ENCODE measurements at places on chromosomes 7 and 10.

DNA sequence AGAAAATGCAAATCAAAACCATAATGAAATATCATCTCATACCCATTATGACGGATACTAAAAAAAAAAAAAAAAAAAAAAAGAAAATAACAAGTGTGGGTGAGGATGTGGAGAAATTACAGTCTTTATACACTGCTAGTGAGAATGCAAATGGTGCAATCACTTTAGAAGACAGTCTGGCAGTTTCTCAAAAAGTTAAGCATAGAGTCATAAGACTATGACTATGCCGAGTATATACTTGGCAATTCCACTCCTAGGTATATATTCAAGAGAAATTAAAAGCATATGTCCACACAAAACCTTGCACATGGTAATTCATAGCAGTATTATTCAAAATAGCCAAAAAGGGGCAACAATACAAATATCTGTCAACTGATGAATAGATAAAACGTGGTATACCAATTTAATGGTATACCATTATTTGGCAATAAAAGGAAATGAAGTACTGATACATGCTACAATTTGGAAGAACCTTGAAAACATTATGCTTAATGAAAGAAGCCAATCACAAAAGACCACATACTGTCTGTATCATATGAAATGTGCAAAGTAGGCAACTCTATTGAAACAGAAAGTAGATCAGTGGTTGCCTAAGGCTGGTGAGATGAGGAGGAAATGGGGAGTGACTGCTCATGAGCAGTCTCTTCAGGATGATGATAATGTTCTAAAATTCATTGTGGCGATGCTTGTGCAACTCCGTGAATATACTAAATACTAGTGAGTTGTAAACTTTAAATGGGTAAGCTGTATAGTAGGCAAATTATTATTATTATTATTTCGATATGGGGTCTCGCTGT is 90.1 kb upstream of the NANOS1 start:
- no peak for DNase-seq

DNA sequence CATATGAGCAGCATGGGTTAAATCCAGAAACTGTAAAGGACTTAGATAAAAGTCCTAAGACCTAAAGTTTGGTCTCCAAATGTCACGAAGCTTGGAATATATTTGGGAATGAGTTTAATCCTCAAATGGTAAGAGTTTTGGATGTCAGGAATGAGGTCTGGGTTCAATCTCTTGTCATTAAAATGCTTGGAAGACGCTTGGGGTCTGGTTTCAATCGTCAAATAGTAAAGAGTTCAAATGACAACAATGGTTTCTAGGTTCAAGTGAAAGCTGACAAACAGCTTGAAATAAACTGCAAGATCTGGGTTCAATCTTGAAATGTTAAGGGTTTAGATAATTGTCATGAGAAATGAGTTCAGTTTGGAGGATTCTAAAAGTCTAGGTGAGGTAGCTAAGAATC is 385.5 kb upstream of the HPS1 start:
- DNase-seq = no peak

GRCh38 chr10:95377950-95378349 is 87.1 kb upstream of the PDLIM1 start:
- DNase-seq = no peak

GRCh38 chr7:158240801-158241200 is 346.8 kb downstream of the PTPRN2 start:
- DNase-seq = no peak

- DNase-seq = no peak
Measured at GRCh38 chr10:22444219-22444788, 99.0 kb downstream of the SPAG6 start.

DNA sequence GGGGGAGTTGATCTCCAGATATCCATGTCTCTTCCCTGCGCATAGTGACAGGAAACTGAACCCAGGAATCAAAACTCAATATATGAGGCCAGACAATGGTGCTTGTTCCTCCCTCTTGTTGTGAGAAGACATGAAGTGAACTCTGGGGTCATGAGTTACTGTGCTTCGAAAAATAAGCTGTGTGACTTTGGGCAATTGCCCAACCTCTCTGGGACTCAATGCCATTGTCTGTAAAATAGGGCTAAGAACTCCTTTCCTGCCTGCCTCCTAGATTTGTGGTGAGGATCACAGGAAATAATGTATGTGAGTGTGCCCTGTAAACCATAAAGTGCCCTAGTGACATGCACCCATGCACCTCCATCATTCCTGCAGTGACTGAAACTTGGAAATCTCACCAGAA is 48.4 kb downstream of the SYPL1 start:
- DNase-seq = no peak

GRCh38 chr10:94199565-94199964 is 163.2 kb downstream of the NOC3L start:
- DNase-seq = no peak

DNA sequence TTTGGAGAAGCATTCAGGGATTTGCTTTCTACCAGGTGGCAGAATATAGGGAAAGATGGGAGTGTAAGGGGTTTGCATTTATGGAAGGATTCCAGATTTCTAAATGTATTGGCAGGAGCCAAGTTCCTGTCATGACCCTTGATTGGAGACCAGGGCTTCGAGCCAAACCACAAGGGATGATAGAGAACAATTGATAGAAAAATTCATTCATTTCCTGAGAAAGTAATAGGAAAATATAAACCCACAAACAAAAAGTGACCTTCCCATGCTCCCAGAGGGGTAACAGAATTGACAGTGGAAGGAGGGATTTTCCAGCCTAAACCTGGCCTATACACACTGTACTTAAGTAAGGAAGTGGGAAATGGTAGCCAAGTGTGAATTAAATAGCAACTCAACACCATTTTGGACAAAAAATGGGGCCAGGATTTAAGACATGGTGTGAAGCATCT is 22.4 kb upstream of the IFIT2 start:
- DNase-seq = no peak

GRCh38 chr10:97939446-97939990 is 89.9 kb downstream of the GOLGA7B start:
- DNase-seq = no peak

DNA sequence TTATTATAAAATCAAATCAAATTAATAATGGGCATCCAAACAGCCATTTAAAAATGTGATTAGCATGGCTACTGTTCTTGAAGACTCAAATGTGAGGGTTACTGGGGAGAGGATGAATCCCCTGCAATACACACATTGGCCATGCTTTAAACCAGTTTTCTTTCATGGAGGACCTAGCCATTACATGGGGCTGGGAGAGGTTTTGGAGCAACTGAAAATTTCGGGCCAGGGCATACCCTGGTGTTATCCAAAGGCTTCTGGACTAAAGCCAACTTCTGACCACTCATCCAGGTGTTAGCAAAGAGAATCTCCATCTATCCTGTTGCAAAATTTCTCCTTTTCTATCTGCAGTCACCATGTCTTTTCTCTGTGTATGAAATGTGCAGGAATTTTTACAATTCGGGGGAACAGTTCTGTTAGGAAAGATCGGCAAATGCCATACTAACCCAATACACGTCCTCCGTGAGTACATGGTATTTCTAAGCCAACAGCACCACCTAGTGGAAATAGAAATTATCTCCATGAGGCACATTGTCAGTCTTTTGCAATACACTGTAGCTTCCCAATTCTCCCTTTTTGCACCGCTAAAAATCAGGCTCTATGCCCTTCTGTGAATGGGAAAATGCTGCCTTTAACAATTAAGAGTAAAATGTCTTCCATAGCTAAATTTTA is 47.0 kb upstream of the ZNF107 start:
- DNase-seq = no peak

GRCh38 chr10:8242295-8242872 is 187.9 kb downstream of the GATA3 start:
- no peak for DNase-seq

DNA sequence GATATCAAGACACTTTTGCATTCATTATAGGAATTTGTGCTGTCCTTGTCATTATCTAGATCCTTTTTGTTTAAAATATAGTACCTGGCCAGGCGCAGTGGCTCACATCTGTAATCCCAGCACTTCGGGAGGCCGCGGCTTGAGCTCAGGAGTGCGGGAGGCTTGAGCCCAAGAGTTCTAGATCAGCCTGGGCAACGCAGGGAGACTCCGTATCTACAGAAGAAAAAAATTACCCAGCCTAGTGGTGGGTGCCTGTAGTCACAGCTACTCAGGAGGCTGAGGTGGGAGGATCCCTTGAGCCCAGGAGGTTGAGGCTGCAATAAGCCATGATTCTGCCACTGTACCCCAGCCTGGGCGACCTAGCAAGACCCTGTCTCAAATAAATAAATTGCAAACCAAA is 621 bp upstream of the MORN4 start:
- no peak for DNase-seq

- no peak for DNase-seq
Measured at GRCh38 chr10:128695931-128696330, 569.7 kb upstream of the MKI67 start.

DNA sequence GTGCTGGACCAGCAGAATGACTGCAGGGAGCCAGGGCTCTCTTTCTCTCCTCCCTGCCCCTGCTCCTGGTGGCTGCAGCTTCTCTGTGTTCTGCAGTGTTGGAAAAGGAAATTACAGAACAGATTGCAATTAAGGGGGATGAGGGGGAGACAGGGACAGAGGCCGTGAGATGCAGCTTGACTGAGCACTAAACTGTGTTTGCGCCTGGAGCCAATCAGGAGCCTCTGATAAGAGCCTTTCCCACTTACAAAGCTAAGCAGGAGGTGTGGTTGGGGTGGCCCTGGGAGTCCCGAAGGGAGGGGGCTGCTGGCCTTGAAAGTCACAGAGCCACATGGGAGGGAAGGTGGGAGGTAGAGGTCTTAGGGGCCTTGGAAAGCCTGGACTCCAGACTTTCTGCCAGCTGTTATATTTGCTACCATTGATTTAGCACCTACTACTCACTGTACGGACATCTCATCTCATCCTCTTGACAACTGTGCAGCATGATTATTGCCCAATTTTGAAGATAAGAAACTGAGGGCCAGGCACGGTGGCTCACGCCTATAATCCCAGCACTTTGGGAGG is 26.7 kb downstream of the TRIM8 start:
- DNase-seq = no peak

DNA sequence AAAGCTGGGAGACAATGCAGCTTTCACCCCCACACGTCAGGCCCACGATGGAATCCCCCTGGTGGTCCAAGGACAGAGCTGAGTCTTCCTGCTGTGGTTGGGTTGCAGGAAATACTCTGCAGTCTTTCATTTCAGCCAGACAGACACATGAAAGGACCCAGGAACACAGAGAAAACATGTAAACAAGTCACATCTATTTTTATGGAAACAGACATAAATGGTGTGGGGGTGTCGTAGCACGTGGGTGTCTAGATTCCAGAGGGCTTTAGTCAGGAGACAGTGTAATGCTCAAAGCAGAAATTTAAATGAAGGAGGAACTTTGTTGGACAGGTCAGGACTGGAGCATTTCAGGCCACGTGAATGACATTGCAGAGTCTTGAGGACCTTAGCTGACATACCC is 444.6 kb downstream of the SUGCT start:
- no peak for DNase-seq

GRCh38 chr7:17497549-17498167 is 199.2 kb downstream of the AHR start:
- DNase-seq = no peak

DNA sequence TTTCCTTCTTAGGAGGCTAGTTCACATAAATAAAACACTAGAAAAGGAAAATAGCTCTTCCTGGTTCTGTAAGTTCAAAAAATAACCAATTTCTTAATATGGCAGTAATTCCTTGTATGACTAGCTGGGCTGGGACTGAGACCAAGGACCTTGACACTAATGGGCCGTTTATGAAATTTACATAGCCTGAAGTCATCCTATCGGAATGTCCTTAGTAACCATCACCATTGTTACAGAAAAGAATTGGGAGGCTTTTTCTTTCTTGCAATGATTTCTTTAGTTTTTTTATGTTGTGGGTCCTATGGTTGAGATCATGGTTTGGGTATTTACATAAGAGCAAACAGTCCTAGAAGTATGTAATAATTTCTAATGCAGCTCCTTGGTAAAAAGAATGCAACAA is 87.1 kb upstream of the HDAC9 start:
- no peak for DNase-seq

GRCh38 chr10:118531105-118531852 is 64.2 kb downstream of the PRLHR start:
- DNase-seq = no peak

GRCh38 chr10:104842704-104843103 is 201.6 kb downstream of the SORCS3 start:
- DNase-seq = no peak

DNA sequence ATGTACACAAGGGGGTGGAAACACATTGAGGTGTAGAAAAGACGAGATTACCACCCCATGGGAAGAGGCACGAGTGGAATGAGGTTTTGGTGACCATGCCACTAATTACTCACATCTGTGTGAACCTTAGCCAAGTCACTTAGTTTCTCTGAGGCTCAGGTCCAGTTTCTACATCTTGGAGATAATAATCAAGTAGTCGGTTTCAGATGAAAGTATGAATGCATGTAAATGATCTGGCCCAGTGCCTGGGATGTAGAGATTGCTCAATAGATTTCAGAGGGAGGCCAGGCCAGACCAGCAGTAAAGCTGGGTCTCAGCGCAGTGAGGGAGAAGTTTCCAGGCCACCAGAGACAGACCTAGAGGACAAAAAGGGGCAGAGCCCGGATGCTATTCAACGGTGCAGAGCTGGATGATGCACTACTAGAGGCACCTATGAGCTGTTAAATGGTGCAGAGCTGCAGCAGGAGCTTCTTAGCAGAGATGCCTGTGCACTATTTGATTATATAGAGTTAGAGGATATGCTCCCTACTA is 725.1 kb downstream of the GRID1 start:
- no peak for DNase-seq

- DNase-seq = no peak
Measured at GRCh38 chr10:25867321-25867720, 66.7 kb upstream of the MYO3A start.

GRCh38 chr7:125316466-125316865 is 386.8 kb upstream of the POT1 start:
- no peak for DNase-seq

Measured in GM18507 (cell line).